Activated CD4-positive, alpha-beta T cell treated with anti-CD3 and anti-CD28 coated beads, Interleukin-2, Interleukin-4, amounts not matched to agents 100 ng/mL and 50 ng/mL, durations not matched to agents 16 hours and 8 hours (primary cell): ENCODE measurements at places on chromosomes 12 and 14.

DNA sequence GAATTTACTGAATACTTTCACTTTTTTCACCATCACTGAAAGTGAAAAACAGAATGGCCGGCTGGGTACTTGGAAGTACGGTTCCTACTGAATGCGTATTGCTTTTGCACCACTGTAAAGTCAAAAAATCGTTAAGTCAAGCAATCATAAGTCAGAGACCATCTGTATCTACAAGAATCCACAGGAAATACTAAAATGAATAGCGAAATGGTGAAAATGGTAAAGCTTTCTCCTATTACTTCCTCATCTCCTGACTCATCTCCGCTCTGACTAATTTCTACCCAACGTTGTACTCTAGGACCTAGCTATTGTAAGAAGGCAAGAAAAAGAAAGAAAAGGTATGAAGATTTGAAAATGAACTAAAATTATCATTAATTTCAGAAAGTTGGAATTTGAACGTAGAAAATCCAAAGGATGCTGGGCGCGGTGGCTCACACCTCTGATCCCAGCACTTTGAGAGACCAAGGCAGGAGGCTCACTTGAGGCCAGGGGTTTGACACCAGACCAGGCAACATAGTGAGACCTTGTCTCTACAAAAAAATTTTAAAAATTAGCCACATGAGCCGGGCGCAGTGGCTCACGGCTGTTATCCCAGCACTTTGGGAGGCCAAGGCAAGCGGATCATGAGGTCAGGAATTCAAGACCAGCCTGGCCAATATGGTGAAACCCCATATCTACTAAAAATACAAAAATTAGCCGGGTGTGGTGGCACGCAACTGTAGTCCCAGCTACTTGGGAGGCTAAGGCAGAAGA is 5.3 kb upstream of the CDCA4 start:
- DNase-seq, result peak; percentile 90

DNA sequence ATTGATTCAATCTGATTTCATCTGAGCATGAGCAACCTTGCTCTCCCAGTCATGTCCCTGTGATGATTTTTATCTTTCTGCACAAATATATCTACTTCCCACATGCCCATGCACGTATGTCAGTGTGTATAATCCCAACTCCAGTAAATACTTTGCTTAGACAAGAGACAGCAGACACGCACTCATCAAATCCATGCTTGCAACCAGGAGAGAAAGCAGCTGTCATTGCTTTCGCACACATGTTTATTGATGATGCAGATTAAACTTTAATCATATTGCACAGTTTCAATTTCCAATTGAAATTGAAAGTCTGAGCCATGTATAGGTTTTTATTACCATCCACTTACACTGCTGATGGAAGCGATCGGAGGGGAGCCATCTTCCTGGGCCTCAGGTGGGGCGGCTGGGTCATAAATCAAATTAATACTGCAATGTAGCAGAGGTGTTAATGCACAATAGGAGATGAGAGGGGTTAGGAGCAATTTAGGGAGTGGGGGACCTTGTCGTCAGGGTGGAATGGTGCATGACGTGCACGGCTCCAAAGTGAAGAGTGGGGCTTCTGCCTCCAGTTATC is 68.6 kb upstream of the SRRM4 start:
- no peak for DNase-seq

DNA sequence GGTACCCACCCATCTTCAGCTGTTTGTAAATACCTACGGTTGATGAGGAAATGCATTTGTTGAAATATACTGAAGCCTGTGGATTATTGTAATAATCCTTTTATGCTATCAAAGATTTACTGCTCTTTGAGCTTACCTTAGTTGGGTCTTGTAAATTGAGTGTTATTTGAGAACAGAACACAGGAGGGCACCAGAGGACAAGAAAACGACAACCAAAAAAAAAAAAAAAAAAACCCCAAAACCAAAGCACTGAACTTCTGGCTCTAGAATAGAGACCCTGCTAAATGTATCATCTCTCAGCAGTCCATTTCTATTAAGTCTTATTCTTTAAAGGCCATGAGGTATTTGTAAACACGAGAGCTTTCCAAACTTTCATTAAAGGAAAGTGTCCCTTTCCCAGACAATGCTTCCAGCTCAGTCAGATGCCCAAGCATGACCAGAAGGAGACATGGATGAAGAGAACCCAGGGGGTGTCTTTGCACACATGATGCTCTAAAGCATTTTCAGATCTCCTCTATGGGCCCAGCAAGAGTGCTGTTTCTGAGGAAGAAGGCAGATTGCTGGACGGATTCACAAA is 763.9 kb downstream of the NRXN3 start:
- peak; percentile 2 for DNase-seq

GRCh38 chr14:45038865-45039264 is 45.1 kb upstream of the PRPF39 start:
- DNase-seq, result no peak

DNA sequence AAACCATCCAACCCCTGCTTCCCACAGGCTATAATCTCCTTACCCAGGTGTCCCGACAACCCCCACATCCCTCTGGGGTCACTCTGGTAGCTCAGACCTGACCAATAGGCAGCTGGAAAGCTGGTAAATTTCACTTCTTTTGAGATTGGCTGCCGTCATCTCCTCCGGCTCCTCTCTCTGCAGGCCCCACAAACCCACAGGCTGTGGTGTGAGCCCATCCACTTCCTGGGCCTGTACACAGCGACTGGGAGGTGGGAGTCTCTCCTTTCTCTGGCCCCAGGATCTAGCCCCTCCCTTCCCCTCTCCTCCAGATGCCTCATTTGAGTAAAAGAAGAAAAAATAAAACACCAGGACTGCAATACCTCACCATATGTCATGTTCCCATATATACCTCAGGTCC is 709 bp downstream of the INHBC start:
- no peak for DNase-seq

GRCh38 chr12:88556213-88556774 is 24.0 kb downstream of the KITLG start:
- no peak for DNase-seq

GRCh38 chr14:99349721-99350495 is 77.9 kb upstream of the BCL11B start:
- DNase-seq, result no peak

- no peak for DNase-seq
Measured at GRCh38 chr14:68879321-68879781, 86.5 kb upstream of the ZFP36L1 start.

- DNase-seq, result no peak
Measured at GRCh38 chr14:66038212-66038611, 448.0 kb upstream of the CCDC196 start.

- DNase-seq, result no peak
Measured at GRCh38 chr12:6280053-6280469, 30.4 kb upstream of the PLEKHG6 start.

DNA sequence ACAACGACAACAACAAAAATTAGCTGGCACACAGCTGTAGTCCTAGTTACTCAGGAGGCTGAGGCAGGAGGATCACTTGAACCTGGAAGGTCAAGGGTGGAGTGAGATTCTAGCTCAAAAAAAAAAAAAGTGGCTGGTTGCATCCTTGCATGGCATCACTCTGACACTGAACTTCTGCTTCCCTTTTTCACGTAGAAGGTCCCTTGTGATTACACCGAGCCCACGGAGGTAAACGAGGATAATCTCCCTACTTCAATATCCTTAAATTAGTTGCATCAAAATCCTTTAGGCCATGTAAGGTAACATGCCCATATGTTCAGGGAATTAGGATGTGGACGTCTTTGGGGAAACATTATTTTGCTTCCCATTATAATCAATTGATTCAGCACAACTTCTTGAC is 4.0 kb upstream of the PPP4R4 start:
- no peak for DNase-seq

GRCh38 chr12:64714551-64714968 is 44.6 kb downstream of the GNS start:
- peak; percentile 40 for DNase-seq

GRCh38 chr12:104906695-104907094 is 51.4 kb downstream of the SLC41A2 start:
- no peak for DNase-seq

DNA sequence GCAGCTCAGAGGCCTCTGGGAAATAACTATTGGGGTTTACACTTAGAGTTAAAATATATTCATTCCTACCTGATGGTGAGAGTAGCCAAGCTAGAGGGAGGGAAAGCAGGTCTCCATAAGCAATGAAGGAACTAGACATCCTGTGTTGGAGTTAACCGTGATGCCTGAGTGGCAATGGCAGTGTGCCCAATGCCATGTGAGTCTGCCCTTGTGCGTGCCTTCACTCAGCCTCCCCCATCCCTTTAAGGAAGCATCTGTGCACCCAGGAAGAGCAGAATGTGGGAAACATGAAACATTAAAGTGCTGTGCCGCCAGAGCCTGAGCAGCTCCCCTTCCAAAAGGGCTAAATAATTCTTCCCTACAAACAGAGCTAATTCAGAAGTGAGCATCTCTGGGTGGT is 76.3 kb downstream of the COX16 start:
- no peak for DNase-seq

DNA sequence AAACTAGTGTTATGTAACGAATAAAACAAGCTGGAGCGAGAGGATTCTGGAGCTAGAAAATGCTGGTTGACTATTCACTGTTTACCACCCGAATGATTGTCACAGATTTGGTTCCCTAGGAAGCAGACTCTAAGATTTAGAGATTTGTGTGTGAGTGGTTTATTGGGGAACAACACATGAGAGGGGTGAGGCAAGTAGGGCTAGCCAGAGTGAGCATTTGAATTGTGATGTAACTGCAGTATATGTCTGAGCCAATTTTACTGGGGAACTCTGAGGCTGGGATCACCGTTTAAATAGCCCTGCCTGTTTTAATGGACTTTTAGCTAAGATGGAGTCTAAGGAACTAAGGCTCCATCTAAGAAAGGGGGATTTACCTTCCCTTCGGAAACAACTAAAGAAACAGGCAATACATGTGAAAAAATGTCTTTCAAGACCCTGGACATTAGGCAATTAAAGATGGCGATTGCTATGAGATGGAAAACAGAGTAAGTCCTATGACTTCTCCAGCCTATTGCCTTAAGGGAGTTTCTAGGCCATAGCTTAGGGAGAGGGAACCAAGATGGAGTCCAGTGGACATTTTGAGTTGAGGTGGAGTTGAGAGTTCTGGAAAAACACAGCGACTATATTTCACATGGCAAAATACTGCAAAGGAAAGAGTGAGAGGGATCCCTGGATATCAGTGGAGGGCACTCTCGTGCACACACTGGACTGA is 6.3 kb downstream of the MGP start:
- DNase-seq, result no peak

GRCh38 chr12:18224745-18225144 is 36.6 kb upstream of the PIK3C2G start:
- DNase-seq, result peak; percentile 2

GRCh38 chr12:99600388-99600787 is 47.2 kb upstream of the GARIN6 start:
- DNase-seq, result no peak

DNA sequence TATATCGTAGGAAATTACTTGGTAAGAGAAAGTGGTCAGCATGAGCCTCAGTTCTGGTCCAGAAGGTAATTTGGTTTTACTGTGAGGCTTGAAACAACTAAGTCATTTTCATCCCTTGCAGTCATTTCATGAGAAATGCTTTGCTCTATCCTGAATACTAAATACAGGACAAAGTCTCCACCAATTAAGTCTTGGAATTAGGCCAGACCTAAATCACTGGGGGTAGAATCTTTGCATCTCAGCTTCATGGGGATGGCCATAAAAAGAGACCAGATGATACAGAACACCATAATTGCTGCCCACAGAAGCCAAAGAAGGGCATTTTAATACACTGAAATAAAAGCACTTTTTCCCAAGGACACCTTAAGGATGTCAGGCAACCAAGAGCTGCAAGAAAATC is 277.9 kb upstream of the DCN start:
- no peak for DNase-seq

GRCh38 chr14:91332986-91333649 is 84.5 kb downstream of the CCDC88C start:
- no peak for DNase-seq

DNA sequence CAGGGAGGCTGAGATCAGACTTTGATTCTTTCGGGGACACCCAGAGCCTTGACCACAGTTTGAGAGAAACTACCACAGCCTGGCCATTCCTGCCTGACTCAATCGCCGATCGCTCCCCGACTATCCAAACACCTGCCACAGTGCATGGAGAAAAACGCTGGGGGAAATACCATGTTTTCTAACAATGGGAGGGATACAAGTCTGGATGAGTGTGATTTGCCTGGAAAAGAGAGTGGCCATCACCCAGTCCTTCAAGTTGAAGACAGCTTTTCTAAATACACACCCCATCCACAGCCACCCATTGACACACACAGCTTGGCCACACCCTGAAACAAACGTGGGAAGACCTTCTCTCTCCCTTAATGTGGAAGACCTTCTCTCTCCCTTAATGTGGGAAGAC is 6.7 kb upstream of the VASH1 start:
- no peak for DNase-seq

DNA sequence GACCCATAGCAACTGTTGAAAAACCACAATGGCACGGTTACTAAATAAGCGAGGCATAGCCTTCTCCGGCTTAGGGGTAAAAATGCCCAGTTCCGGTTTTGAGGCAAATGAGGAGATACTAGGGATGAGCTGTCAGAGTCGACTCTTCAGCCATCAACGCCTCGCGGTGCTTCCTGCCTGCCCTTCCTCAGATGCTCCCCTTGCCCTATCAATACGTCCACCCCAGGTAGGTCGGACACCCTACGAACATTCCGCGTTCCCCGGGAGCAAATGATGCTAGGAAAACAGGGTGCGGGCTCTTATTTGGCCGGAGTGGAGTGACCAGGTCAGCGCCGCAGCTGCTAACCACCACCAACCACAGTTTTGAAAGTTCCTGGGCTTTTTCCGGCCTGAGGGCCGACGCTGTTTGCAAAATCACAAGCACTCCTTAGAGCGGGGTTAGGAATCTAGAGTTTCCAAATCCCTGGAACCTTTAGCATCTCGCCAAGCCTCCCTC is 1.2 kb downstream of the SRSF9 start:
- DNase-seq, result peak; percentile 40

GRCh38 chr14:52070051-52070431 is 1.2 kb upstream of the NID2 start:
- no peak for DNase-seq

DNA sequence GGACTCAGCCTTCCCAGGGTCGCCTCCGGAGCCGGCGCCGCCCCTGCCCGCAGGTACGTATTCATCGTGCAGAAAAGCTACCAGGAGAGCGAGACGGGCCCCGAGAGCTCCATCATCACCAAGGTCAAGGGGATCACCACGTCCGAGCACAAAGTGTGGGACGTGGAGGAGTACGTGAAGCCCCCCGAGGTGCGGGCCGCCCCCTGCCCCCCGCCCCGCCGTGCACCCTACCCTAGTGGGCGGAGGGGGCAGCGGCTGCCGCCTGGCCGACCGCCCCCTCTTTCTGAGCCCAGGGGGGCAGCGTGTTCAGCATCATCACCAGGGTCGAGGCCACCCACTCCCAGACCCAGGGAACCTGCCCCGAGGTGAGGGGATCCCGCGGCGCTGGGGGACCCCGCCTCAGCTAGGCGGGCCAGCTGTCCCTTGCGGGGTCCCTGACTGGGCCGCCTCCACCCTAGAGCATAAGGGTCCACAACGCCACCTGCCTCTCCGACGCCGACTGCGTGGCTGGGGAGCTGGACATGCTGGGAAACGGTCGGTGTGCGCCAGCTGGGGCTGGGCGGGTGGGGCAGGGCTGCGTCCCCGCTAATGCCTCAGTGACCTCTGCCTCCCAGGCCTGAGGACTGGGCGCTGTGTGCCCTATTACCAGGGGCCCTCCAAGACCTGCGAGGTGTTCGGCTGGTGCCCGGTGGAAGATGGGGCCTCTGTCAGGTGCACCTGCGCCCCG is 973 bp downstream of the P2RX2 start:
- DNase-seq, result no peak

GRCh38 chr12:9214534-9214933 is 6.3 kb upstream of the PZP start:
- no peak for DNase-seq
